LHCN-M2 (cell line): ENCODE measurements at places on chromosomes 13 and 19. TPM values are rescaled to one million over a fixed set of nuclear protein-coding genes. Genes with fewer than 3 reads are reported as not detected.

IGFL2 gene
- total RNA-seq = not detected in 2 replicates

TLE2 gene
- 0.69 and 2.4 TPM in 2 replicates for total RNA-seq

ZNF8 gene
- 4.5 and 6.2 TPM in 2 replicates for total RNA-seq

SIAH3 gene
- not detected in 2 replicates for total RNA-seq

FGF22 gene
- total RNA-seq = not detected in 2 replicates

APC2 gene
- 0.11 and 0.64 TPM in 2 replicates for total RNA-seq

ADM5 gene
- total RNA-seq = 1.2 TPM in 2 replicates

IRGC gene
- not detected in 2 replicates for total RNA-seq

DNA sequence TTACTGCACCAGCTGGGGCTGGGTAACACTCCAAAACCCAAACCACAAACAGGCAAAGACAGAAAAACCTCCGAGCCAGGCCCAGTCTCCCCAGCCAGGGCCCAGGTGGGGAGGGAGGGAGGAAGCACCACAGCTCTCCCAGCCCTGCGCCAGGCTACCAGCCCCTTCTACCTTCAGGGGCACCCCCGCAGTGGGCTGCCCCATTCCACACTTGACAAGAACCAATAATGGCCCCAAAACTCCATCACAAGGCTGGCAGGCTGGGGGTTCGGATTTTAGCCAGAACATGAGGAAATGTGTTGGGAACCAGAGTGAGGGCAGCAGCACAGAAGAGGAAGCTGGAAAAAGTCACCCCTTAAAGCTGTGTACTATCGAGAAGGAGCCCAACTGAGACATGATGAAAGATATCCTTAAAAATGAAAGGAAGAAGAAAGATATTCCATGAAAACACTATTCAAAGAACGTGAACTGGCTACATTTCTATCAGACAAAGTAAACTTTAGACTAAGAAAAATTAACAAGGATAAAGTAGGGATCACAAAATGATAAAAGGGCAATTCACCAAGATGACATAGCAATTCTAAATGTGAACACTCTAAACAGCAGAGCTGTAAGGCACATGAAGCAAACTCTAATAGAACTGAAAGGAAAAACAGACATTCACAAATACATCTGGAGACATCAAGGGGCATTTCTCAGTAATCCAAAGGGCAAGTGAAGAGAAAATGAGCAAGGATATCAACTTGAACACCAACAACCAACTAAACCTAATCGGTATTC is 12.9 kb downstream of the TUBGCP3 start:
- DNase-seq = no peak

- DNase-seq = no peak
Observed at GRCh38 chr19:45280471-45280961, 29.4 kb downstream of the MARK4 start.

- no peak for DNase-seq
Observed at GRCh38 chr13:64130600-64130999, 2715.0 kb upstream of the PCDH20 start.

- DNase-seq = no peak
Observed at GRCh38 chr13:85019121-85019520, 780.1 kb downstream of the SLITRK6 start.

GRCh38 chr13:98994080-98994479 is 16.2 kb upstream of the DOCK9 start:
- no peak for DNase-seq

- no peak for DNase-seq
Observed at GRCh38 chr13:68851026-68851425, 1256.6 kb upstream of the ATXN8OS start.

DNA sequence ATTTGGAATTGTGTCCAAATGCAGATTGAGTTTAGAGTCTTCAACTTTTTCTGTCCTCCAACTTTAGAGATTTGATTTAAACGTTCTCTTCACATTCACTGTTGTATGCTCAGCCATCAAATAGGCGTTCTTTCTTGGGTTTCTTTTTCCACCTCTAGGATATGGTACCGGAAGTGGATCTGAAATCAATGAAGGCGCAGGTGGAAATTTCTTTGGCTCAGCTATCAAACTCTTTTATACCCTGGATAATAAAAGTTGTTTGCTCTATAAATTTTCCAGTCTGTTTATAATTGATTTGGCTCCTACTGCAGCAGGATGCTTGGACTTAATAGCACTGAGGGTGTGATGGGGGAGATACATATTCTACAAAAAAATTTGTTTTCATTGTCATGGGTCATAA is 1.6 kb downstream of the COG3 start:
- DNase-seq = no peak

DNA sequence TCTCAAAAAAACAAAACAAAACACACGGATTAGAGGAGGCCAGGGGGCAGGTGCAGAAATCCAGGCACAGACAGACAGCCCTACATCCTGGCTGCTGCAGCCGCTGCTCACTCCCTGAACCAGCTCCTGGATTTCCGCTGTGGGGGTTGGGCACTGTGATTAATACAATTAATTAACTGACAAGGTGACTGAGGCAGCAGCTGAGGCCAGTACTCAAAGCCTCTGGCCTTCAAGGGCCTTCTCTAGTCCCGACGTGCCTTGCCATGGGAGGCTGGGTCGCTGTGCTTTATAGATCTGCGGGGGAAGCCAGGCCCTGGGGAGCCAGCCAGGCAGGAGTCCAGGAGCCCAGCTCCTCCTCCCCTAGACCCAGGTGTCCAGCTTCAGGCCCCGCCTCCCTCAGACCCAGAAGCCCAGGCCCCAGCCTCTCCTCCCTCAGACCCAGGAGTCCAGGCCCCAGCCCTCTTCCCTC is 4.6 kb downstream of the NECTIN2 start:
- DNase-seq = no peak

DNA sequence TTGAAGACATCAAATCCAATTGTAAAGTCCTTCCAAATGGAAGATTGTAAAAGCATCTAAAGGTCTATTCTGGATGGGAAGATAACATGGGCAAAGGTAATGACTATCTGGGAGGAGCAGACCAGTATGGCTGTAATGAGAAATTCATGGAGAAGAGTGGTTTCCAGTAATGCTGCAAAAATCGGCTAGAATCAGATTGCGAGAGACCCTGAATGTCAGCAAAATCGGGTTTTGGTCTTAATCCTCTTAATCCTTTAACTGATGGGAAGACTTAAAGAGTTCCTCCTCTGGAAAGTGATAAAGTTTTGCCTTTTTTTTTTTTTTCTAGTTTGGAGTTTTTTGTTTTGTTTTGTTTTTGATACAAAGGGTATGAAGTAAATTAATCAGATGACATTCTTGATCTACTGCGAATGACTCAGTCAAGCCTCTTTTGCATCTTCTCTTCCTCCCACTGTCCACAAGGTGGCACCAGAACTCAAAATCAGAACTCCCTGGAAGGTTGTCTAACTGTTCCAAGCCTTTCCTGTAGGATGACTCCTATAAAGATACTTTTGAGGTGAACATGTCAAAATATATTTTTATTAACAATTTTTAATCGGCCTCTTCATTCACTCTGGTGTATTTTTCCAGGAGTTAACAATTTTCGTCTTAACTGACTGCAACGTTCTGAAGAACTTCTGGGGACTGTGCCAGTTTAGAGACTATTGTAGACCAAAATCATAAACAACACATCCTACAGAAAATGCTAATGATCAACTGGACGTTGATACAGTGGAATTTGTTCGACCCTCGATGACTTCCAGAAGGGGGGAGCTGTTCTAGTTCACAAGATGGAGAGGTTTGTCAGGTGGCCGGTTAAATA is 213.3 kb upstream of the MIR17HG start:
- peak; percentile 61 for DNase-seq

DNA sequence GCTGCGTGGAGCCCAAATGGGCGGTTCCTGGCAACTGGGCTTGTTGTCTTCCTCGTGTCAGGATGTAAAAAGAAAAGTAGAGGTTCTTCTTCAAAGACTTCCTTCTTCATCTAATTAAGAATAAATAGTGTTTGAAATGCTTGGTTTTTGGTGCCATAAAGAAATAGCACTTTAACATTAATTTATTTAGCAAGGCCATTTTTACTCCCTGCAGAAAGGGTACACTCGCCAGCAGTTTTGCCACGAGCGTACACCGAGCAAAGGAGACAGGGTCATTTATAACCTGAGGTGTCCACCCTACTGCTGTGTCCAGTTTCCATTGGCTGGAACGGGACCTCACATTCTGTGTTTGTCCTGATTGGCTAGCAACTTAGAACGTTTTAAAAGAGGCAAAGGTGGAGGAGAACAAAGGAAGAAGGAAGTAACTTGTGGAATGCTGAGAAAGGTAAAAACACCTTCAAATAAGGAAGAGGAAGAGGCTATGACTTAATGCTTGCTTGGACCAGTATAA is 21.8 kb upstream of the OR10H1 start:
- DNase-seq = no peak

DNA sequence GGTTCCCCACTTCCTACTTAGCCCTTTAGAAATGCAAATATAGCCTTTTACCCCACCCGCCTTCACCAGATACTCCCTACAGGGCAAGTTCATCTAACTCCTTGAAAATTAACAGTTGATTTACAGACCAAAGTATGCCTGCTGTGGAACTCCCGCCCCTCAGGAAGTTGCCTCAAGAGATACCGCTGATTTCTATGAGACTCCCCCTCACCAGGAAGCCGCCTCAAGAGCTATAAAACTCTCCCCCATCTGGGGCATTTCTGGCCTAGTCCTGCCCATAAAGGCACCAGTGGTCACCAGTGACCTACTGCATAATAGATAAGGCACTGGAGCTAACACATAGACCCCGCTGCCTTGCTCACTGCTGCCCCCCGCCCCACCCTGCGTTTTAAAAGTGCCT is 201.7 kb upstream of the UBL3 start:
- DNase-seq = no peak

- DNase-seq = no peak
Observed at GRCh38 chr13:30412346-30412745, 9.9 kb upstream of the UBE2L5 start.

DNA sequence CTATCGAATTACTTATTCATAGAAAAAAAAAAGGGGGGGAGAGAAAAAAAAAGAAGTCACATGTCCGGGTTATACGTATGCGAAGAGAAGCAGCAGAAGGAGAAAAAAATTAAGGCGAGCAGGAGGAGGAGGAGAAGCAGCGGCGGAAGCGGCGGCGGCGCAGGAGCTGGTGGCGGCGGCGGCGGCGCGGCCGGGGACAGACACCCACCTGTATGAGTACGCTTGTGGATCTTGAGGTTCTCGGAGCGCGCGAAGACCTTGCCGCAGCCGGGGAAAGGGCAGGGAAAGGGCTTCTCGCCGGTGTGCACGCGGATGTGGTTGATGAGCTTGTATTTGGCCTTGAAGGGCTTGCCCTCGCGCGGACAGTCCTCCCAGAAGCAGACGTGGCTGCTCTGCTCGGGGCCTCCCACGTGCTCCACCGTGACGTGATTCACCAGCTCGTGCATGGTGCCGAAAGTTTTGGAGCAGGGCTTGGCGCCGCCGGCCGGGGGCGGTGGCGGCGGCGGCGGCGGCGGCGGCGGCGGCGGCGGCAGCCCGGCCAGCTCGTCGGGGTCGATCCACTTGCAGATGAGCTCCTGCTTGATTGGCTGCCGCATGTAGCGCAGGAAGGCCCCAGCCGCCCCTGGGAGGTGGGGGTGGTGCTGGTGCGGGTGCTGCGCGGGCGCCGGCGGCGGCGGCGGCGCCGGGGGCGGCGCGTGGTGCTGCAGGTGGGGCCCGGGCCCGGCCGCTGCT is 1.5 kb downstream of the ZIC5 start:
- no peak for DNase-seq

DNA sequence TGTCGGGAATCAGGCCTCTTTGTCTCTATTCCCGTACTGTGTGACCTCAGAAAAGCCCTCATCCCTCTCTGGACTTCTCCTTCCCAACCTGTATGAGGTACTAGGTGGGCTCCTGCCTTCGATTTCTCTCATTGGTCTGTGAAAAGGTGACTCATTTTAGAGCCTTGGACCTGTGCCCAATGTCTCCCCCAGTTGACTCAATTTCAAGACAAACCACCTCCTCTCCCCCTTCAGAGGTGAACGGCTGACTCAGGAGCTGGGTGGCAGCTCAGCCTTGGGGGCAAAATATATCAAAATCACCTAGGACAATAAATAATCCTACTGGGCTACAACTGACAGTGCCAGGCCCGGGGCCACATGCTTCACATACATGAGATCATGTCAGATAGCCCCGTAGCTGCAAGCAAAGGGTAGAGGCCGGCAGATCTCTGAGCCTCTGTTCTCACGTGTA is 630 bp downstream of the COQ8B start:
- DNase-seq = no peak

- peak; percentile 12 for DNase-seq
Observed at GRCh38 chr13:46850214-46850613, 46.6 kb downstream of the HTR2A start.

DNA sequence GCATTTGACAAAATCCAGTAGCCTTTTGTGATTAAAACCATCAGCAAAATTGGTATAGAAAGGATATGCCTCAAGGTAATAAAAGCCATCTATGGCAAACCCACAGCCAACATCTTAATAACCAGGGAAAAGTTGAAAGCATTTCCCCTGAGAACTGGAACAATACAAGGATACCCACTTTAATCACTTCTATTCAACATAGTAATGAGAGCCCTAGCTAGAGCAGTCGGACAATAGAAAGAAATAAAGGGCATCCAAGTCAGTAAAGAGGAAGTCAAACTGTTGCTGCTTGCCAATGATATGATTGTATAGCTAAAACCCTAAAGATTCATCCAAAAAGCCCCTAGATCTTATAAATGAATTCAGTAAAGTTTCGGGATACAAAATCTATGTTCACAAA is 1510.3 kb downstream of the PCDH9 start:
- DNase-seq = no peak

- DNase-seq = no peak
Observed at GRCh38 chr13:89066868-89067466, 1395.8 kb downstream of the SLITRK5 start.

GRCh38 chr13:91052876-91053275 is 294.6 kb upstream of the MIR17HG start:
- no peak for DNase-seq

GRCh38 chr13:26538363-26539317 is 18.8 kb upstream of the WASF3 start:
- DNase-seq = no peak

- DNase-seq = no peak
Observed at GRCh38 chr19:58203814-58204475, 21.1 kb downstream of the ZNF274 start.

GRCh38 chr13:109110159-109110558 is 480.7 kb downstream of the MYO16 start:
- DNase-seq = no peak

DNA sequence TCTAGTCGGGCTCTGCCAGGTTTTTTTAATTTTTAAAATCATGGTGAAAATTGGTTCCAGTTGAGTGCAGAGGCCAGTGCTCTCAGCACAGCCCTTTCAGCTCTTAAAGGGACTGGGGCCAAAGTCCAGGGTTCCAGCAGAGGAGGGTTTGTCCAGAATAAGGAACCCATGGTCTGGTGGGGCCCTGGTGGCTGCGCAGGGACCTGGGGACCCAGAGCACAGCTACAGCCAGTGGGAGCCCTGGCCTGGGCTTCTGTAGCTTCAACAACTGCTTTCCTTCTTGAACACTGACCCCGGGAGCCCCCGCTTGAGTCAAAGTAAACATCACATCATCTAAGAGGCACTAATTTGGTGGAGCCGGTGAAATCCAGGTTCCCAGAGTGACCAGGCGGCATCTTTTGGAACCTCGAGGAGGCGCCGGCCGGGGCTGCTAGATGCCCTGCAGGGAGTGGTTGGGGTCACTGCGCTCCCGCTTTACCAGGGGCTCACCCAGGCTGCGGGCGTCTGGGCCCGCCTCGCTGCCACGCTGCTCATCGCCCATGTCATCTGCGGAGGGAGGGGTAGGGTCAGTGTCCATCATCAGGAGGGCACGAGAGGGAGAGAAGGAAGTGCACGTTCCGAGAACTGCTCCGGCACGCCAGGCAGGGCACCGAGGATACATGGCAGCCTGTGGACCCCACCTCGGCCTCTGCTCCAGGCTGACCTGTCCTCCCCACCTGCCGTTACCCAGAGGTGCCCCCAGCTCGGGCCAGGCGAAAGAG is 16.6 kb upstream of the RANBP3 start:
- no peak for DNase-seq
